ENCODE measurements at places on chromosomes 7 and 10.
A peak's percentile ranks its signal among the peaks of the same experiment; 100 is the strongest.

DNA sequence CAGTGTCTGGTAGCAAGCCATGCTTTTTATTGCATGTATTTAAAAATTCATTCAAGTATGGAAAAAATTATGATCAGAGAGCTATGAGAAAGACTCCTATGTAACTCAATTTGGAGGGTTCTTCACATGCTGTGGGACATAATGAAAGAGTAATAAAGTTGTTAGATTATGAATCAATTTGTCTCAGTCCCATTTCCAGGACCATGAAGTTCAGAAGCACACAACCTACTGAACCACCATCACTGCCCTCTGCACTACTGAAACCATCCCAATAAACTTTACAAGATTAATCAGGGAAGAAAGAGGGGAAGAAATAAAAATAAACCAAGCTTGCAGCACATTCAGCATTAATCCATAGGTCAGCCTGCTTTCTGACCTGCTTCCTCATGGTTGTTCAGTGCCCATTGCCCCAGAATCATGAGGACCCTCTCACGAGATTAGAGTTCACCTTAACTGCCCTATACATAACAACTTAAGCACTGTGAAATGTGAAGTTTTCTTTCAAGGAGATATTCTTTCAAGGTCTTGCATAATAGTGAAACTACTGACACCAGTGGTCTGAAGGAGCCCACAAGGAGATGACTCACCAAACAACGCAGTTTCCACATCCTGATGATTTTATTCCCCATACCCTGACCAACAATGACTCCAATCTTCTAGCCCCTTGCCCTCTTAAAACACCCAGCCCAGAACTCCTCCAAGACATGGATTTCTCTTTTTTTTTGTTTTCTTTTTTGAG, 171.5 kb upstream of the ADCY1 start:
- DNase-seq = no peak

- DNase-seq = no peak
Observed at GRCh38 chr10:48554246-48554645, 50.6 kb downstream of the ARHGAP22 start.

- DNase-seq = no peak
Observed at GRCh38 chr10:48776528-48776927, 91.9 kb downstream of the WDFY4 start.

GRCh38 chr10:22609251-22609650, 105.1 kb downstream of the PIP4K2A start:
- DNase-seq = no peak

DNA sequence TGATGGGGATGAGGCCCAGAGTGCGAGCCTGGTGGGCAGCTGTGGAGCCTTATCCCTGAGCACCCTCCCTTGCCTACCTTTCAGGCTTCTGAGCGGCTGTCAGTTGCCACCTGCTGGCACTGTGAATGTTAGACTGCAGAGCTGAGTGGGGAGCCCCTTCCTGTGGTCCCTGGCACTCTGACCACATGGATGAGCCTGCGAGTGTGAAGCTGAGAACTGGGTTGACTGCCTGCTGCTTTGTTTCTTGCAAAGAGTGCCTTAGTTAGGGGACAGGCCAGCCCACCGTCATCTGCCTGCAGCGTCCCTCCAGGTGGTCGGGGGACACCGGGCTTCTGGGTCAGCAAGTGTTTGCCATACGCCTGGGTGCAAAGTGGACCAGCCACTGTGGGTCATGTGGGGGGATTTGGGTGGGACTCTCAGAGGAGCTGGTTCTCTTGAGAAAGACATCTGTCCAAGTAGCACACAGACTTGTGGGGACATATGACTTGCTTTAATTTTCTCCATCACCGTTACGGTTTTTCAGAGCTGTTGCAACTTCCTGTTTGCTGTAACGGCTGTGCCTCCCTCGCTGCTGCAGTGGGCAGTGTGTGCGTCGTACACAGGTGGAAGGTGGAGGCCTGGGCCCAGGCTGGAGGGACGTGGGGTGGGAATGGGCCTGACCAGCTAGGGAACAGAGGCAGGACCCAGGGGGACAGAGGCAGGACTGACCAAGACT, 13.7 kb downstream of the INPP5A start:
- DNase-seq = no peak

DNA sequence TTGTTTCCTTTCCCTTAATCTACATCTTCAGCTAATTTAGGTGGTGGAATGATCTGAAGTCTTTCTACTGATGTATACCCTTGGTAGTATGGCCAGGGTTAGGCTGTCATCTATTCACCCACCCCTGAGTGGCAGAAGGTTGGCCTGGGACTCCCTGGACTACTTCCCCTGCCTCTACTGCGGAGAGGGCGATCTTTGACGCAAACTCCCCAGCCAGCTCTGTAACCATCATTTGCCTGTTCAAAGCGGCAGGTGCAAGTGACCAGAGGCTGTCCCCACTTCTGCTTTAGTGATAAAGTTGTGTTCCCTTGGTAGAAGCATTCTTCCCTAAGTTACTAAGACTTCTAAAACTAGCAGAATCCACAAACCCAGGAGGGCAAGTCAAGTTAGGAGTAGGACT, 70.8 kb upstream of the UNC5B start:
- DNase-seq = no peak

- DNase-seq = no peak
Observed at GRCh38 chr7:33192695-33193291, 63.4 kb downstream of the BBS9 start.

DNA sequence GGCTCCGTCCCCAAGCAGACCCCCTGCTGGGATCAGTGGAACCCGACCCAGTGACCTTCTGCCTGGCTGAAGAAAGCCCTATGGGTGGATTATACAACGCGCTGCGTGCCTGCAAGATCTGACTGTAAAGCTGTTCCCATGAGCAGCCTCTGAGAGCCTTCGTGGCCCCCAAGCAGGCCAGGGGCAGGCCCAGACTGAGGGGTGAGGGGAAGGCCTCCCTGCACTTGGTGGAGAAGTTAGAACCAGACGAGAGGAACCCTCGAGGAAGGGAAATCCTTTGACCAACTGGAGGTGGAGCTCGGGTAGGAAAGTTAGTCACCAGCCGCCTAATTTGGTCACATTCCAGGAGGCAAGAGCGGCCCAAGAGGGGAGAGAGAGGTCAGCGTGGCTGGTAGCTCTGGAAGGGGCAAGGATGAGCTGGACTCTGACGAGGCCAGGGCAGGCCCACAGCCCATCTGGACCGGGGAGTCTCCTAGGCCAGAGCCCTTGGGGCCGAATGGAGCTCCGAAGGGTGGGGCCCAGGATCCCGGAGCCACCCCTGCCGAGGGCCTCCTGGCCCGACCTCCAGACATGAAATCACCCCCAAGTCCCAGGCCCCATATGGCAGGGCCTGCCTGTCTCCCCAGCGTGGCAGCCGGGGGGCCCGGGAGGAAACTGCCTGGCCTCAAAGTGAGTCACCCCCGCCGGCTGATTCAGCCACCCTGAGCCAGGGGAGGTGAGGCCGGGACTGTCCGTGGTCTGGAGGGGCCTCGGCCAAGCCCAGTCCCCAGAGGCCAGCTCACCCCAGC, 23.3 kb upstream of the PDGFA start:
- no peak for DNase-seq

DNA sequence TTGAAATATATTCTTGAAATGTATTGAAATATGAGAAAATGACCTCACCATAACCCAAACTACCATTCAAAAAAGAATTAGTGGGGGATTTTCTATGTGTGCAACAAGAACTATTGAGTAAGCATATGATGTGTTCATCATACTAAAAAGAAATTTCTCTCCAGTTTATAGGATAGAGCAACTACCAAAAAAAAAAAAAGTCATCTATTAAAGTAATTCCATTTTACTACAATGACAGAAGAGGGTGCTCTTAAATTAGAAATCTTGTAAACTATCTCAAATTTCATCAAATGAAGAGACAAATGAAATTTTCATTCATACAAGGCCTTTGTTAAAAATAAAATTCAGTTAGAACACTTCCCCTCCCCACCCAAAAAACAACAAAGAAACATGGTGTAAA, 195.4 kb upstream of the PLXDC2 start:
- DNase-seq = no peak

- DNase-seq = no peak
Observed at GRCh38 chr7:17130281-17131059, 168.0 kb upstream of the AHR start.

- DNase-seq = no peak
Observed at GRCh38 chr7:33334349-33334748, 205.0 kb downstream of the BBS9 start.

DNA sequence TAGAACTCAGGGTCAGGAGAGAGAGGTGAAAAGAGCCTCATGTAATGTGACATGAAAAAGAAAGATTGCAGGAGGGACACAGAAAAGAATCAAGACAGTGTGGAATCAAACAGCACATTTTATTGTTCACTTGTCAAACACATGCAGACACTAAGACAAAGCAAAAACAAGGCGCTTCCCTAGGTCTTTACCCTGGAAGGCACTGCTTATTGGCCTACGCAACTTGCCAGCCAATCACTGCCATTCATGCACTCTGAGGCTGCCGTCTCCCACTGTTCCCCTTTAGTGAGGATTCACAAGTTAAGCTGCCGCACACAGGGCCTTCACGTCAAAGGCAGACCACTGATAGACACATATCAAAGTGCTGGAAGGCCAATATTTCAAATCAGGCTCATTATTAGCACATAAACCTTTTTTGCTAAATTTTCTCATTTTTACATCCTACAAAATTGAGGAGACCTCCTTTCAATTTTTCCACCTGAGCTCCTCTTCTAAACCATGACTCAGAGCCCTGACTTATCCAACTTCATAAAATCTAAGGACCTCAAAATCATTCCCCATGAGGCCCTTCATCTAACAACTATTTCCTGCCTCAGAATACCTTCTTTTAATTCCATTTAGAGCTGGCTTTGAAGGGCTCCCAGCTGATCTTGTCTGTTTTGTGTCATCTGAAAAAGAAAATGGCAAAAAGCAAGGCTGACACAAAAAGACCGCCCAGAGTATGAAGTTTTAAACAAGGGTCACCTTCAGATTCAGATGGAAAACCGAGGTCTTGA, 149.4 kb downstream of the CHCHD3 start:
- DNase-seq = no peak

GRCh38 chr10:23253780-23254179, 61.7 kb downstream of the PTF1A start:
- DNase-seq = no peak

- DNase-seq = no peak
Observed at GRCh38 chr7:96789914-96790313, 80.3 kb upstream of the SEM1 start.

DNA sequence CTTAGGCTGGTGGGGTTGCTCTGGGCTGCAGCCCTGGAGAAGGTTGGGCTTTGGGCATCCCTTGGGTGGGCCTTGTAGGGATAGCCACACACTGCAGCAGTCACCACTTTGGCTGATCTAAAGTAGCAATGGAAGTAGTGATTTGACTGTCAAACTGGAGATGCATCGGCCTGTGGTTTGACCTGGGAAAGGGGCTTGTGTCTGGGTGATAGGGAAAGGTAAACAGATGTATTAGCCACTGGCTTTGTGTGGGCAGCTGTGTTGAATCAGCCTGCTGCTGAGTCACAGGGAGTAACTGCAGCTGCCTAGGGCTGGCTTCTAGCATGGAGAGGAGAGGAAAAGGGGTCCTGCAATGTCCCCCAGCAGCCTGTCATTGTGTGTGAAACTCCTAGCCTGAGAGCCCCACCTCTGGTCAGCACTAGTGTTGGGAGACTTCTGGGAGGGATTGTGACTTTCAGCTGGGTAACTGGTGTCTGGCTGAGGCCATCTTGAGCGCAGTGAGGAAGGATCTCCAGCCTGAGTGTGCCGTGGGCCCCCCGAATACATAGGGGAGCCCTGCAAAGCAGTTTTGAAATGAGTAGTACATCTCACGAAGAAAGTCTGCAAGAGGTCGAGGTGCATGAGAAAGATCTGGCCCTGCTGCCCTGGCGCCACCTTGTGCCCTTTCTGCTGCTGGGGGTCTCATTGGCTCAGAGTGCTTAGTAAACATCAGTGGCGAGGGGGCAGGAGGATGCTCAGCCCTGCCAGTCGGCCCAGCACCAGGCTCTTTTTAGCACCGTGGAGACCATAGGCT, 117.3 kb downstream of the FANK1 start:
- DNase-seq = no peak

DNA sequence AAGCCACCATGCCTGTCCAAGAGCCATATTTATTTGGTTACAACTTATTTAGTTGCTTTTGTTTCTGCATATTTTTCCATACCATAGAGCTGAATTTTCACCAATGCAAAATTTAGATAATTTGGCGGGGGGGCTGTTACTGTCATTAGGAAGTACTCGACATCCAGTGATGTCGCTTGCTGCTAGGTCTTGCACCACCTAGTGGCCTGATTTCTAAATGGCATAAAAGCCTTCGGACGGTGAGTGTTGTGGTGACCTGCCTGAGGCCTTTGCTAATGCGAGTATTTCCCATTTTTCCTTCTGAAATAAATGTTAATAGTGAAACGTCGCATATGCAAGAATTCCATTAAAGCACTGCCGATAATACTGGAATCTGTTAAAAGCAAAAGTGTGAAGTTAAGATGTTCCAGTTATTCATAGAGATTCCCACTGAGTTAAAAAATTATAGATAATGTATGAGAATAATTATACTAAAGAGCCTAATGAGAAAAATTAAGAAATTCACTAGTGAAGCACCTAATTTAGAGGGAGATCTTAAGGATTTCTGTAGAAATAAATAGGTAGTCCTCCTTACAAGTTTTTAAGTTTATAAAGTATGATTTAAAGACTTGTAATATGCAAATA, 86.1 kb upstream of the DNAJB6 start:
- DNase-seq = peak; percentile 11

- no peak for DNase-seq
Observed at GRCh38 chr7:121187676-121188075, 141.1 kb upstream of the WNT16 start.

DNA sequence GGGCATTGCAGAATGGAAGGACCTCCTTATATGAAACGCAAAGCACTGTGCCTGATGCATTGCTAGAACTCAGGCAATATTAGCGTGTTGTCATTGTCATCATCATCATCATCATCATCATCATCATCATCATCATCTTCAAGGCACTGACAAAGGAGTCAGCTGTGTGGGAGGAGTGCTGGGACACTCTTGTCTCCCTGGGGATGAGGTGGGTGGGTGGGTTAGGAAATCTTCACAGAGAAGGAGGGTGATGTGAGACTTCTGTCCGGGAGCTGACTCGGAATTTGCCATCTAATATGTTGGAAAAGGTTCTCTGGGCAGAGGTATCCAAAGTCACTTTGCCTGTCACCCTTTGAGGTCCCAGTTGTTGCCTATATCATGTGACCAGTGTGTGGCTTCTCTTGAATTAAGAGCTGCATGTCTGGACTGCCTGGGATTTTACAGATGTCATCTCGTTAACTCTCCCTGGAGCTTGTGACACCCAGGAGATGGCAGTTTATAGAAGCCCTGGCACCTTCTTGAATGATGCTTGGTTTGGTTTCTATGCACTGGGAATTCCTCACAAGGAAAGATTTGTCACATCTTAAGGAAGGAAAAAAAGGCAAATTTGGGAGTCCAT, 7.1 kb downstream of the HTRA1 start:
- DNase-seq = no peak

GRCh38 chr7:80088705-80089104, 45.9 kb upstream of the GNAI1 start:
- DNase-seq = no peak

DNA sequence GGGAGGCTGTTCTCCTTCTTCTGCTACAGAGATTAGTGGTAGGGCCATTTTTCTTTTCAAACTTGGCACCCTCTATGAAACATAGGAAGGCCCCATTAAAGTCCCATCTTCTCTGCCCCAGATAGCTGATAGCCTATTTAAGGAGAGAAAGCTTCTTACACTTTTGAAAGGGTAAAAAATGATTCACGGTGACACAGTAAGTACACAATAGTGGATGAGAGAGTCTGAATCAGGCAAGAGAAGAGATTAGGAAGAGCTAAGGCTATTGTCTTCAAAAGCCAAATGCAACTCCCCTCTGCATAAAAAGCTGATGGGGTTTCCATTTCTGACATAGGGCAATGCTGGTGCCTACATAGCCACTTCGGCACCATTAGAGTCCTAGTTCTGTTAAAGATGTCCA, 3.6 kb downstream of the INA start:
- no peak for DNase-seq

- no peak for DNase-seq
Observed at GRCh38 chr7:18225067-18225466, 197.4 kb upstream of the PRPS1L1 start.

All from activated T-helper 1 cell treated with anti-CD3 and anti-CD28 coated beads, Interleukin-2, amount 50 U/mL, for 16 hours (primary cell).